ENCODE measurements at places on chromosomes 2 and 18.
A peak's percentile ranks its signal among the peaks of the same experiment; 100 is the strongest.

- H3K4me3 ChIP-seq: peak overlapping the region; percentile 86
- DNase-seq: peak; percentile 47
- peaks cover 5% of the 10 kb centered on the region for H3K4me1 ChIP-seq
- H3K27me3 ChIP-seq: peaks cover 29% of the 10 kb centered on the region
Measured at GRCh38 chr18:61554117-61554776, 221.0 kb downstream of the CDH20 start.

DNA sequence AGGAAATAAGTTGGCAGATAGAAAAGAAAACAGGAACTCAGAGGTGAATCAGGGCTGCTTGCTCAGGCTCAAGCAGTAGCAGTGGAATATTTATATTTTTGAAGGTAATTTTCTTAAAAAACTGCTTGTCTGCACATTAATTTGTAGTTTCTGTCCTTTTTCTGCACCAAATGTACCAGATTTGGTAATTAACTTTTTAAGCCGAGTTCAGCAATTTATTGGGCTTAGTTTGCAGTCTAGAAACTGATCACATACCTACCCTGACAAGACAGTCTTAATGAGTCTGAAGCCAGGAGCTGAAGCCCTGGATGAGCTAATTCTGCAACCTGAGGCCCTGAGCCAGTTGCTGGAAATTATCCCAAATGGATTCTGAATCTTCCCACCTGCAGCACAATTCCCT lies 647.0 kb downstream of the TDRD15 start:
- no peaks in the 10 kb centered on the region for H3K4me1 ChIP-seq
- no peaks in the 10 kb centered on the region for H3K27me3 ChIP-seq
- no peak for DNase-seq
- H3K36me3 ChIP-seq: peaks cover 1% of the 10 kb centered on the region
- no peak overlapping the region for H3K4me3 ChIP-seq

- H3K4me3 ChIP-seq: no peak overlapping the region
- no peak for DNase-seq
- H3K4me1 ChIP-seq: no peaks in the 10 kb centered on the region
Measured at GRCh38 chr2:198476007-198476406, 671.6 kb downstream of the PLCL1 start.

- H3K4me3 ChIP-seq: no peak overlapping the region
- H3K27ac ChIP-seq: no peak overlapping the region
- H3K27me3 ChIP-seq: peaks cover 65% of the 10 kb centered on the region
- DNase-seq: no peak
- H3K4me1 ChIP-seq: peaks cover 11% of the 10 kb centered on the region
Measured at GRCh38 chr2:118053681-118054080, 34.6 kb upstream of the INSIG2 start.

GRCh38 chr18:12423820-12424219 lies 16.1 kb downstream of the PRELID3A start:
- DNase-seq: no peak
- H3K4me3 ChIP-seq: no peak overlapping the region
- peaks cover 2% of the 10 kb centered on the region for H3K36me3 ChIP-seq
- peaks cover 13% of the 10 kb centered on the region for H3K4me1 ChIP-seq
- no peaks in the 10 kb centered on the region for H3K27me3 ChIP-seq
- no peak overlapping the region for H3K27ac ChIP-seq

DNA sequence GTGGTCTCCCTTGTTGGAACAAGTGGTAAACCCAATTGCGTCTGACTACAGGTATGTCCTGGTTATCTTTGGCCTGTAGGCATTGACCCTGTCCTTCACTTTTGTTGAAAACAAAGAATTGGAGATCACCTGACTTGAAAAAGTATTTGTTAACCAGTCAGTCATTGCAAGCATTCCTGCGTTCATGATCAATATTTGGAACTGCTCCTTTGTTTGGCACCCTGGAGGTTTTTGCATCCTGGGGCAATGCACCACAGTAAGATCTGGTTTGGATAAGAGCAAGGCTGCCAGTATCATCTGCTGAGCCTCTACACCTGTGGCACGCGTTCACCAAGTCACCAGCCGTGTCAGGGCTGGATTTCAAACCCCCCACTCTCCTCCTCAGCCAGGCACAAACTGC lies 115.7 kb downstream of the DNAH6 start:
- no peaks in the 10 kb centered on the region for H3K27me3 ChIP-seq
- no peaks in the 10 kb centered on the region for H3K36me3 ChIP-seq
- DNase-seq: no peak
- no peak overlapping the region for H3K27ac ChIP-seq
- H3K4me3 ChIP-seq: no peak overlapping the region

DNA sequence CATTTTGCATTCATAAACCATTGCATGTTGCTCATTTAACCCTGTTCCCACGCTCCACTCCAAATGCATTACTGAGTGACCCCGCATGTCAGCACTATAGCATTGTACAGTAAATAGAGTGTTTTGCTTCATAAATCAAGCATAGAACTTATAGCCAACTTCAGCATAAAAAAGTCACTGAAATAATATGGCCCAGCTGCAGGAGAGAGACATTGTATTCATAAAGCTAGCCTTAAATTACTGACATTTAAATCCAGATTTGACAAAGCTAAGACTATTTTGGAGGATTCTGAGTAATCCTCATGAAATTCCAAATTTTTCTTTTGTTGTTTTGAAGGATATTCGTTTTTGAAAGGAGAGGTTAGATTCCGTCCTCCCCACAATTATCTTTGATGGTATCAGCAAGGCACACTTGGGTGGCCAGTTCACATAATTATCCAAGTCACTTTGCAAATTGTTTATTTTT lies 320.9 kb upstream of the TCF4 start:
- no peak overlapping the region for H3K4me3 ChIP-seq
- H3K27ac ChIP-seq: no peak overlapping the region
- no peaks in the 10 kb centered on the region for H3K27me3 ChIP-seq
- H3K4me1 ChIP-seq: peaks cover 13% of the 10 kb centered on the region
- no peaks in the 10 kb centered on the region for H3K36me3 ChIP-seq

GRCh38 chr2:238921259-238921658 lies 73.4 kb downstream of the TWIST2 start:
- no peaks in the 10 kb centered on the region for H3K36me3 ChIP-seq
- H3K4me1 ChIP-seq: no peaks in the 10 kb centered on the region
- H3K27ac ChIP-seq: no peak overlapping the region
- no peak for DNase-seq
- peaks cover 1% of the 10 kb centered on the region for H3K27me3 ChIP-seq
- H3K4me3 ChIP-seq: no peak overlapping the region

DNA sequence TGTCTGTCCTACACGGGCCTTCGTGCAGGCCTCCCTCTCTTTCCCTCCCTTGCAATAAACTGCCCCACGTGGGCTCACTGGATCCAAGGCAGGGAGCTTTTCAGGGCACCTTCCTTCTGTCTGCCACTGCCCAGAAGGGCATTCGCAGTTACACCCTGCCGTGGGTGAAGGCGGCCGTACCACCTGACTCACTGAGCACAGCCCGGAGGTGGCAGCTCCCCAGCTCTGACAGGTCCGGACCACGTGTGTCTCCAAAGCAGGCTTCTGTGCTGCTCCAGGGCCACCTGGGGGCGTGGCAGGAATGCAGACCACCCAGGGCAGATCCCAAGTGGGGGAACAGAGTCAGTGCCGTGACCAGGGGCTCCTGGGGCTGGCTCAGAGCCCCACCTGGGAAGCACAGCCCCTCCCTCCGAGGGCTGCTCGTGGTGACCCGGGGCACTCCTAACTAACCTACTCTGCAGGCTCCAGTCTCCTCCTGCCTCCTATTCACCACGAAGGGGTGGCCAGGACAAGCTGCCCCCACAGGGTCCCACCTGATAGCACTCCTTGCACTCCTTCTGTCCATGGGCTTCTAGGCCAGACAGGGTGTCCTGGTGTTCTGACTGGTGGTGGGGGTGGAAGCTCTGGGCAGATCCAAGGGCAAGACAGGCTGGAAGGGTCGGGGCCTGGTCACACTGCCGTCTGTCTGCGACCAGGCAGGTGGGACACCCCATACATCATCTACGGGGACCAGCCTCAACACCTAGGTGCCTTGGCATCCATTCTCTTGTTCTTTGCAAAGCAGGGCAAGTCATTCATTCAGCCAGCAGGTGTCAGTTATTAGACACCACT lies 9.7 kb downstream of the SNED1 start:
- no peak for DNase-seq
- peaks cover 16% of the 10 kb centered on the region for H3K36me3 ChIP-seq
- no peak overlapping the region for H3K27ac ChIP-seq
- H3K4me1 ChIP-seq: peaks cover 29% of the 10 kb centered on the region

GRCh38 chr18:35410561-35410960 lies 33.4 kb upstream of the ZNF396 start:
- no peaks in the 10 kb centered on the region for H3K27me3 ChIP-seq
- H3K4me1 ChIP-seq: peaks cover 27% of the 10 kb centered on the region
- H3K4me3 ChIP-seq: no peak overlapping the region
- H3K27ac ChIP-seq: no peak overlapping the region

- no peaks in the 10 kb centered on the region for H3K4me1 ChIP-seq
- no peak overlapping the region for H3K27ac ChIP-seq
- no peaks in the 10 kb centered on the region for H3K36me3 ChIP-seq
- no peak overlapping the region for H3K4me3 ChIP-seq
Measured at GRCh38 chr18:4311136-4311535, 144.0 kb downstream of the DLGAP1 start.

- H3K36me3 ChIP-seq: no peaks in the 10 kb centered on the region
- no peak for DNase-seq
- peaks cover 27% of the 10 kb centered on the region for H3K27me3 ChIP-seq
- no peak overlapping the region for H3K27ac ChIP-seq
Measured at GRCh38 chr2:45263147-45263546, 253.9 kb upstream of the SIX2 start.

- no peak for DNase-seq
- H3K27me3 ChIP-seq: peaks cover 14% of the 10 kb centered on the region
- H3K4me3 ChIP-seq: no peak overlapping the region
- H3K36me3 ChIP-seq: no peaks in the 10 kb centered on the region
- peaks cover 12% of the 10 kb centered on the region for H3K4me1 ChIP-seq
Measured at GRCh38 chr18:55407774-55408535, 180.0 kb downstream of the TCF4 start.

- H3K4me3 ChIP-seq: no peak overlapping the region
- H3K27me3 ChIP-seq: no peaks in the 10 kb centered on the region
- H3K4me1 ChIP-seq: peaks cover 22% of the 10 kb centered on the region
- H3K27ac ChIP-seq: no peak overlapping the region
Measured at GRCh38 chr2:215797676-215798075, 215.7 kb downstream of the MREG start.

- no peaks in the 10 kb centered on the region for H3K36me3 ChIP-seq
- H3K4me1 ChIP-seq: no peaks in the 10 kb centered on the region
- no peak overlapping the region for H3K4me3 ChIP-seq
- H3K27ac ChIP-seq: no peak overlapping the region
- no peaks in the 10 kb centered on the region for H3K27me3 ChIP-seq
Measured at GRCh38 chr18:10798727-10799550, 273.1 kb downstream of the NAPG start.

DNA sequence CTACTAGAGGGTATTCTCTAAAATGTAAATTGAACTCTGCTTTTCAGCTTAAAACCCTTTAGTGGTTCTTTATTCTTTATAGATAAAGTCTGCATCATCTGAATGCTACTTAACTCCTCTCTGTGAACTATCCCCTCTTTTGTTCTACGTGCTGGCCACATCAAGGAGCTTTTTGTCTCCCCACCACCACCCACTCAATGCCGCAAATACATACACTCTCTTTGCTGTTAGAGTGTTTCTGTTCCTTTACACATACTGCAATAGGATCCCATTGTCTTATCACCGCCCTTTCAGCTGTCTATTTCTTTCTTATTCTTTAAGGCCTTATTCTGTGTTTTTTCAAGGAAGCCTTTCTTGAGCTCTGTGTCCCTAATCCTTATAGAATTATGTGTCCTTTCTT lies 83.3 kb downstream of the EML4 start:
- peaks cover 57% of the 10 kb centered on the region for H3K4me1 ChIP-seq
- H3K4me3 ChIP-seq: no peak overlapping the region
- no peak overlapping the region for H3K27ac ChIP-seq
- no peaks in the 10 kb centered on the region for H3K27me3 ChIP-seq

- H3K27ac ChIP-seq: peak overlapping the region; percentile 96
- no peak for DNase-seq
- peak overlapping the region; percentile 70 for H3K4me3 ChIP-seq
- peaks cover 55% of the 10 kb centered on the region for H3K4me1 ChIP-seq
Measured at GRCh38 chr2:230335864-230336506, 9.0 kb downstream of the SP140L start.

DNA sequence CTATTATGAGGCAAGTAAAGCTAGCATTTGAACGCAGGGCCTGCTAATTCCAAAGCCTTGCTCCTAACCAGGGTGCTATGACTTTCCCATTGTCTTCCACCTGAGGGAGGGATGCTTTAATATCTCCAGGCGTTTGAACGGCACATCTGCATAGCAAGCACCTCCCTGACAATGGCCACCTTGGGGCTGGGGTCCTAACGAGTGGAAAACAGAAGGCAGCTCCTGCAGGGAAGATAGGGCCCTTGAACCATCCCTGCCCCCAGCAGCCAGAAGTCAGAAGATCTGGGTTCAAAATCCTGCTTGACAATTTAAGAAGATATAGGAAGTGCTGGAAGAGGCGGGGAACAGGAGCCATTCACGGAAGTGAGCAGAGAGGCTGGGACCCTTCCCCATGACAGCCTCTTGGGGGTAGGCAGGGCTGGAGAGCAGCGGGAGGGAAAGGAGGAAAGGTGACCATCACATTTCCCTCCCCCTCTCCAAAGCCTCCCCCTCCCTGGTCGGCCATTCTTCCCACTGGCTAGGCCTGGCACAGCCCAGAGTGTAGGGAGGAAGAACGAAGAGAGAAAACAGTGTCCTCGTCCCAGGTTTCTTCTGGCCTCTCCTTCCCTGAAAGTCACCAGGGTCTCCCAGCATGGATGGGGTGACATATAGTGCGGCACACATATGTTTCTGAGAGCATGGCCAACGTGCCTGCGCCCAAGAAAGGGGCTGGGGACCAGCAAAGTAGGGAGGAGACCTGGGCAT lies 73.5 kb downstream of the EMX1 start:
- H3K27ac ChIP-seq: no peak overlapping the region
- no peaks in the 10 kb centered on the region for H3K36me3 ChIP-seq
- no peaks in the 10 kb centered on the region for H3K4me1 ChIP-seq
- no peaks in the 10 kb centered on the region for H3K27me3 ChIP-seq

DNA sequence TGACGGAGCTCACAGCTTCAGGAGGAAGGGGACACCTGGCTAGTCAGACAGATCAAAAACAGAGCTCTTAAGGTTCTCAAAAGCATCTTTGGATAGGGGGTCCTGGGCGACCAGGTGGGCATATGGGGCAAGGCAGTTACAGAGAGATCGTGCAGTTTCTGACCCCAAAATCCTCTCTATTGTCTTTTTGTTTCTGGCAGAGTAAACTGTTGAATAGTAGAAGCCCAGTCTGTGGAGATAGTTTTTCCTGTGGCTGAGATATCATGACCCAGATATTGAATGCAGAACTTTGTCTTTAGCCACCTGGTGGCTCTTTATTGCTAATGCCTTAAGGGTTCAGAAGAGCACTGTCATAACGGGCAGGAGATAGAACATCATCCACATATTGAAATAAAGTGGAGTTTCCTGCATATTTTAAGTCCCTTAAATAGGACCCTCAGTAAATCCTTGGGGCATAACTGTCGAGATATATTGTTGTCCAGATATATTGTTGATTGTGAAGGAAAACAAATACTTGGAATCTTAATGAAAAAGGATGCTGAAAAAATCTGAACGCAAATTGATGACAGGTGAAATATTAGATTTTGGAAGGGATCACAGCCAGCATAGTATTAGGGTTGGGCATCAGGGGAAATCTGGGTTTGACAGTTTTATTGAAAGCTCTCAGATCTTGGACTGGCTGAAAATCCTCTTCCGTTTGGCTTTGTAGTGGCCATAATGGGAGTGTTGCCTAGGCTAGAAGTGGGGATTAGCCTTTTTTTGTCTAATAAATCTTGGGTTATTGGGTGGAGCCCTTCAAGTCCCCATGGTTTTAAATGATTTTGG lies 14.1 kb upstream of the ZDBF2 start:
- H3K36me3 ChIP-seq: no peaks in the 10 kb centered on the region
- H3K4me3 ChIP-seq: no peak overlapping the region
- H3K4me1 ChIP-seq: peaks cover 22% of the 10 kb centered on the region
- peaks cover 79% of the 10 kb centered on the region for H3K27me3 ChIP-seq

GRCh38 chr2:33681364-33681757 lies 82.3 kb upstream of the FAM98A start:
- H3K27ac ChIP-seq: no peak overlapping the region
- no peak overlapping the region for H3K4me3 ChIP-seq
- no peaks in the 10 kb centered on the region for H3K27me3 ChIP-seq

Measured in activated T-cell treated with anti-CD3 and anti-CD28 coated beads, Interleukin-2, amount 50 U/mL, for 72 hours (primary cell).